ENCODE measurements at places on chromosomes 12 and 14. TPM values are rescaled to one million over a fixed set of nuclear protein-coding genes. Genes with fewer than 3 reads are reported as not detected.

Gene AQP6
- total RNA-seq, result not detected

GRCh38 chr14:30915596-30915995 is 41.2 kb downstream of the COCH start:
- DNase-seq, result no peak

Gene OAS1
- total RNA-seq, result 4.5 TPM

DNA sequence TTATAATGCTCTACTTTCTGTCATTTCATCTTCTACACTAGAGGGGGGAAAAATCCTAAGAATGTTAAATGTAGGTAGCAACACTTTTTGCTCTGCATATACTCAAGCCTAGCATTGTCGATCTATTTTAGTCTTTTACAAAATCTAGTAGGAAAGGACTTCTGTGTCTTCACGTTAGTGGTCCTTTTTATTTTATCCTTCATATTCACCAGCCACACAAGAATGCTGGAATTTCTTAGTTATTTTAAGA is 253.0 kb upstream of the FLRT2 start:
- DNase-seq, result no peak

Measured in CD8-positive, alpha-beta memory T cell (primary cell).